ENCODE measurements at places on chromosomes 7 and 10. TPM values are rescaled to one million over a fixed set of nuclear protein-coding genes. Genes with fewer than 3 reads are reported as not detected.
A peak's percentile ranks its signal among the peaks of the same experiment; 100 is the strongest.

DNA sequence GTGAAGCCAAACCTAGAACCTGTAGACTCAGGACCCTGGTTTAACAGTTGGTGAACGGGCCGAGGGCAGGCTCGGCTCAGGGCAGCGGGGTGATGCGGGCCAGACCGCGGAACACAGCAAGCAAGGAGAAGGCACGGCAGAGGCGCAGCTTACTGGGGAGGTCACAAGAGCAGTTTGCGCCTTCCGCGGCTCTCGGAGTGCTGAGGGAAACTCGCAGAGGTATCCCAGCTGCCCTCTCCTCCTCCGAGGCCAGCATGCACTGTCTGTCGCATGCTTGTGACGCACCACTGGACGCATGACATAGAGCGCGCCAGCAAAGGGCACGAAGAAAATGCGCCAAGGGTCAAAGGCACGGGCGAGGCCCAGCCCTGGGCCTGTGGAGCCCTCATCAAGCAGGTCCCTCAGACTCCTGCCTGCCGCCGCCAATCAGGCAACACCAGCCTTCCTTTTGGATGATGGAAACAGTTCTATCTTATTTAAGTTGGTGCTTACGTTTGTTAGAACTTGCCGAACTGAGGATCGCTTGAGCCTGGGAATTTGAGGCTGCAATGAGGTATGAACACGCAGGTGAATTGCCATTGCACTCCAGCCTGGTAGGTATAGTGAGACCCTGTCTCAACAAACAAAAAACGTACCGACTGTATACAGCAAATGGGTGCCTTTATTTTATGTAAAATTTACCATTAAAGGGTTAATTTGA, 574.3 kb upstream of the GHITM start:
- DNase-seq: no peak
- H3K27me3 ChIP-seq: no peaks in the 10 kb centered on the region
- H3K36me3 ChIP-seq: no peaks in the 10 kb centered on the region
- H3K27ac ChIP-seq: no peak overlapping the region
- H3K4me3 ChIP-seq: no peak overlapping the region

GRCh38 chr10:7513455-7513854, 102.6 kb upstream of the SFMBT2 start:
- no peak for DNase-seq
- H3K4me3 ChIP-seq: no peak overlapping the region
- no peaks in the 10 kb centered on the region for H3K27me3 ChIP-seq
- no peak overlapping the region for H3K27ac ChIP-seq
- no peaks in the 10 kb centered on the region for H3K4me1 ChIP-seq

GRCh38 chr7:79268730-79269129, 184.7 kb downstream of the MAGI2 start:
- H3K4me1 ChIP-seq: no peaks in the 10 kb centered on the region
- H3K36me3 ChIP-seq: no peaks in the 10 kb centered on the region
- no peaks in the 10 kb centered on the region for H3K27me3 ChIP-seq
- no peak overlapping the region for H3K27ac ChIP-seq
- H3K4me3 ChIP-seq: no peak overlapping the region

The CALCR gene
- total RNA-seq: not detected

- DNase-seq: no peak
- H3K36me3 ChIP-seq: no peaks in the 10 kb centered on the region
- no peak overlapping the region for H3K27ac ChIP-seq
- no peaks in the 10 kb centered on the region for H3K27me3 ChIP-seq
- H3K4me3 ChIP-seq: no peak overlapping the region
Measured at GRCh38 chr7:92330835-92331438, 85.2 kb downstream of the ANKIB1 start.

DNA sequence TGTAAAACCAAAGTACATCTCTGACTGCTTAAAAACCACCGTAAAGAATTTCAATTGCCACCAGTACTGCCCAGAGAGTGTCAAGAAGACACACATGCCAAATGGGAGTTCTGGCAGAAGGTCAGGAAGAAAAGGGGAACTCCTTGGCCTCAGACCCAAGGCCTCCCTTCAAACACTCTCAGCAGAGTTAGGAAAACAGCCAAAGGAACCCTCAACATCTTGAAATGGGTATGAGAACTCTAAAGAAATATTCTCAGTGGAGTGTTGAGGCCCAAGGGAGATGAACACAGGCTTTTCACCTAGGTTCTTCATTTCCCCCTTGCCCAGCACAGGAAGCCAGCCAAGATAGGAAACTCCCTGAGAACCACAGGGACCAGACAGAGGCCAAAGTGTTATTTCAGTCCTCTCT, 96.1 kb upstream of the ASAH2 start:
- DNase-seq: no peak
- H3K36me3 ChIP-seq: peaks cover 9% of the 10 kb centered on the region
- no peak overlapping the region for H3K27ac ChIP-seq

The SH2D4B gene
- total RNA-seq: not detected

DNA sequence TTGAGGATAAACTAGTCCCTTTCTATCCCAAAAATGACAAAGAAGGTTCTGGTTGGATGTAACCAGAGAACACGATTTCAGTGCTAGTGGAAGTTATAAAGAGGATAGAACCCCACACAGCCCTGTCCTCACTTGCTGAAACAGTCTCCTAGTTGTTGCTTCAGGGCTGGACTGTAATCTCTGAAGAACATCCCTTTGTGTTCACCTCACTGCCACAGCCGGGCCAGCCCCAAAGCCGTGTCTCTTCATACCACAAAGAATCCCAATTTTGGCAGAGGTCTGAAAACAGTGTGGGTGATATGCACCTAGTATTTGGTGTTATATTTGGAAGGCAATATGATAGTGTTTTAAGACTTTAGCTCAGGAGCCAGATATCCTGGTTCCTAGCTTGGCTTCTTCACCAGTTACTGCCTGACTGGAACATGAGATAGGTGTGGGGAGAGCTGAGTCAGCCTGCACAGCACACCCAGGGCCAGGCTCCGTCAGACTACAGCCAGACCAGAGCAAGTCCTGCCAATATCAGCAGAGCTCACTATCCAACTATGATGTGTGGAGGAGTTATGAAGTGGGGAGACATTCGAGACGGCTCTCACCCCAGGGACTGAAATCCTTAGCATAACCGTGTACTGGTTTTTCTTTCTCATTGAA, 21.2 kb downstream of the CYP3A4 start:
- H3K4me1 ChIP-seq: no peaks in the 10 kb centered on the region
- H3K36me3 ChIP-seq: no peaks in the 10 kb centered on the region
- H3K27me3 ChIP-seq: no peaks in the 10 kb centered on the region
- no peak for DNase-seq
- no peak overlapping the region for H3K4me3 ChIP-seq

GRCh38 chr10:102068216-102068615, 3.1 kb downstream of the HPS6 start:
- H3K36me3 ChIP-seq: no peaks in the 10 kb centered on the region
- H3K27ac ChIP-seq: no peak overlapping the region
- no peak for DNase-seq
- no peak overlapping the region for H3K4me3 ChIP-seq
- H3K4me1 ChIP-seq: peaks cover 37% of the 10 kb centered on the region
- no peaks in the 10 kb centered on the region for H3K27me3 ChIP-seq

DNA sequence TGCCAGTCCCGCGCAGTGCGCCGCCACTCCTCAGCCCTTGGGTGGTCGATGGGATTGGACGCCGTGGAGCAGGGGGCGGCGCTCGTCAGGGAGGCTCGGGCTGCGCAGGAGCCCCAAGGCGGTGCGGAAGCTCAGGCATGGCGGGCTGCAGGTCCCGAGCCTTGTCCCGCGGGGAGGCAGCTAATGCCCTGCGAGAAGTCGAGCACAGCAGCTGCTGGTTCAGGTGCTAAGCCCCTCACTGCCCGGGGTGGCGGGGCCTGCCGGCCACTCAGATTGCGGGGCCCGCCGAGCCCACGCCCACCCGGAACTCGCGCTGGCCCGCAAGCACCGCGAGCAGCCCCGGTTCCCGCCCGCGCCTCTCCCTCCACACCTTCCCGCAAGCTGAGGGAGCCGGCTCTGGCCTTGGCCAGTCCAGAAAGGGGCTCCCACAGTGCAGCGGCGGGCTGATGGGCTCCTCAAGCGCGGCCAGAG, 14.4 kb upstream of the WASL start:
- H3K4me3 ChIP-seq: no peak overlapping the region
- no peaks in the 10 kb centered on the region for H3K27me3 ChIP-seq
- H3K27ac ChIP-seq: no peak overlapping the region
- no peak for DNase-seq
- H3K4me1 ChIP-seq: no peaks in the 10 kb centered on the region

GRCh38 chr10:103490986-103491314, 2.6 kb upstream of the NEURL1 start:
- H3K27me3 ChIP-seq: no peaks in the 10 kb centered on the region
- no peak overlapping the region for H3K27ac ChIP-seq
- H3K4me1 ChIP-seq: peaks cover 39% of the 10 kb centered on the region
- no peak for DNase-seq

GRCh38 chr10:37643187-37643586, 214.2 kb downstream of the ZNF248 start:
- DNase-seq: no peak
- H3K27ac ChIP-seq: no peak overlapping the region
- no peak overlapping the region for H3K4me3 ChIP-seq
- no peaks in the 10 kb centered on the region for H3K4me1 ChIP-seq
- no peaks in the 10 kb centered on the region for H3K27me3 ChIP-seq

- H3K4me3 ChIP-seq: no peak overlapping the region
- no peaks in the 10 kb centered on the region for H3K36me3 ChIP-seq
- peak overlapping the region; percentile 85 for H3K27ac ChIP-seq
- no peaks in the 10 kb centered on the region for H3K27me3 ChIP-seq
- peak; percentile 95 for DNase-seq
Measured at GRCh38 chr7:73850781-73851207, 8.5 kb upstream of the METTL27 start.

- H3K4me3 ChIP-seq: no peak overlapping the region
- H3K36me3 ChIP-seq: no peaks in the 10 kb centered on the region
- H3K27me3 ChIP-seq: no peaks in the 10 kb centered on the region
- H3K27ac ChIP-seq: no peak overlapping the region
- no peak for DNase-seq
Measured at GRCh38 chr7:150947241-150947745, 30.8 kb downstream of the KCNH2 start.

The CLDN3 gene
- not detected for total RNA-seq

GRCh38 chr7:119783799-119784198, 489.2 kb upstream of the KCND2 start:
- no peak for DNase-seq
- no peaks in the 10 kb centered on the region for H3K4me1 ChIP-seq
- H3K4me3 ChIP-seq: no peak overlapping the region
- no peaks in the 10 kb centered on the region for H3K27me3 ChIP-seq
- H3K36me3 ChIP-seq: no peaks in the 10 kb centered on the region

DNA sequence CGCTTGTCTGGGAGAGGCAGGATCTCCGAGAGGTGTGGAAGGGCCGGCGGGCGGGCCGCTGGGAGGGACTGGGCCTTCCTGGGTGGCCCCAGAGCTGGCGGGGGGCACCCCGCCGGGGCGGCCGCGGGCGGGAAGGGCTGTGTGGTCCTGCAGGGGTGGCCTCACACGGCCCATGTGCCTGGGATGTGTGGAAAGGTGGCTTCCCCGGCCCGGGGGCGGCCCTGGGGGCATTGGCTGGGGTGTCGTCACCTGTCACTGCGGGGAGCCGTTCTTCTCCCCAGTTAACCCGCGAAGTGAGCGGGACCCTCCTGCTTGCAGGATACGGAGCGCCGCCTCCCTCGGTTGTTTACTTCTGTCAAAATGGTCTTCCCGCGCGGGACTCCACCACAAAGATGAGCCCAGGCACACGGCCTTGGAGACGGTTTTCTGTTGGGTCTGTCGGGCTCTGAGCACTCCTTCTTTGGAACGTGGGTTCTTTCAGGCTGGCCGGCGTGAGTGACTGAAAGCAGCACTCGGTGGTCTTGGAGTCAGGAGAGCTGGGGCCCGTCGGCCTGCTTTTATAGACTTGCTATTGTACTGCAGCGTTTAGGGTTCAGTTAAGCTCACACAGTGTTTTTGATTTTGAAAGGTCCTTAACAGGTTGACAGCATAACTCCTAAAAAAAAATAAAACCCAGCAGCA, 700 bp downstream of the SMC3 start:
- no peaks in the 10 kb centered on the region for H3K27me3 ChIP-seq
- H3K4me3 ChIP-seq: peak overlapping the region; percentile 95
- no peaks in the 10 kb centered on the region for H3K36me3 ChIP-seq
- DNase-seq: no peak
- peak overlapping the region; percentile 92 for H3K27ac ChIP-seq

DNA sequence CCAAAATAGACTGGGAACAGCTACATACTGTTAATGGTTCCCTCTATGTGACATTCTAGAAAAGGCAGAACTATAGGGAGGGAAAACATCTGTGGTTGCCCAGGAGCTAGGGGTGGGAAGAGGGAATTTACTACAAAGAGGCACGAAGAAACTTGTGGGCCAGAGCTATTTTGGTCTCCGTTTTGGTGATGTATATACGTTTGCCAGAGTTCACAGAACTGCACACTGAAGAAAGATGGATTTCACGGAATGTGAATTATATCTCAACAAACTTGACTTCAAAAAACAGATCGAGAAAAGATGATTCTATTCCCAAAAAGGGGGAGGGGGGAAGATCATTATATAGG, 386 bp upstream of the AS3MT start:
- H3K27ac ChIP-seq: peak overlapping the region; percentile 46
- no peaks in the 10 kb centered on the region for H3K27me3 ChIP-seq
- DNase-seq: no peak

DNA sequence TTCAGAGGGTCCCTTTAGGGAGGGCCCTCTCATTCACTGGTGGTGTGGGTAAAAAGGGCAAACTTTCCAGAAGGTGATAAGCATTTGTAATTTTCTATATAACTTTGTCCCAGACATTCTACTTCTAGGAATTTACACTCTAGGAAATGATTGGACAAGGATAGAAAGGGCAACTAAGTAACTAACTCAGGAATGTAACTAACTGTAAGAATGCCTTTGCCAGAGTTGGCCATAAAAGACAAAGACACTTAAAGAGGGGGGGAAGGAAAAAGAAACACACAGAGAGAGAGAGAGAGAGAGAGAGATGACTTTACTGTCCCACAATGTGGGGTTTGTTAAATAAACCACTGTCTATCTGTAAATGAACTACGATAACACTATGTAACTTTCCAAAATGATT, 38.5 kb upstream of the ITPRID1 start:
- no peak overlapping the region for H3K27ac ChIP-seq
- DNase-seq: no peak
- H3K27me3 ChIP-seq: no peaks in the 10 kb centered on the region
- H3K4me1 ChIP-seq: no peaks in the 10 kb centered on the region
- H3K36me3 ChIP-seq: no peaks in the 10 kb centered on the region
- no peak overlapping the region for H3K4me3 ChIP-seq

DNA sequence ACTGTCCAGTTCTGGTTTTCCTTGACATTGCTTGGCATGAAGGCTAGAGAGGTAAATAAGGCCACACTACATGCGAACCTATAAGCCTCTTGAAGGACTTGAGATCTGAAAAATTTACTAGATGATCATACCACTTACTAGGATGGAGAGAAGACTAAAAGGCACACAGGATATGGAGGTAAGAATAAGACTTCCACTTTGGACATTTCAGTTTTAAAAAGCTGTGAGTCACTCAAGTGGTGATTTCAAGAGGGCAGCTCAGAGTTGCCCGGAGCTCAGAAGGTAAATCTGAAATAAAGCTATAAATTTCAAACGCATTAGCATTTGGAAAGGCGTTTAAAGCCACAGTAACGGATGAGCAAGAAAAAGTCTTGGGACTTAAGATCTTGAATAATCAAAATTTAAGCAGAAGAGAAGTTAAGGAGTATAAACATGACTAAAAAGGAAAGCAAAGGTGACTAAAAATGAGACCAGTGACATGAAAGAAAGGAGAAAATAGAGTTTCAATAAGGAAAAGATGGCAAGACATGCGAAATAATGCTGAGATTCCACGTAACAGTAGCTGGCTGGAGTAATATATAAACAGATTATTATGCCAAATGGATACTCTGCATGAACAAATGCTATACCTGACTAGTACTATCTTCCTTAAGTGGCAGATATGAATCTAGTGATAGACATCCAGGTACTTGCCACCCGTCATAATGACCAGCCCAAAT, 68.3 kb downstream of the SNX13 start:
- H3K27ac ChIP-seq: no peak overlapping the region
- no peaks in the 10 kb centered on the region for H3K27me3 ChIP-seq
- H3K36me3 ChIP-seq: peaks cover 36% of the 10 kb centered on the region
- no peak for DNase-seq
- no peaks in the 10 kb centered on the region for H3K4me1 ChIP-seq

The KCNMA1 gene
- 94.3 TPM for total RNA-seq

All from vagina (tissue), 2 donors.